Stimulated activated CD4-positive, alpha-beta T cell treated with anti-CD3 and anti-CD28 coated beads, Interleukin-12 subunit alpha, Interleukin-12 subunit beta, amount 100 ng/mL, for 4 hours (primary cell): ENCODE measurements at places on chromosomes 3 and 15.

GRCh38 chr3:5616873-5617272 lies 429.4 kb downstream of the EDEM1 start:
- no peak for DNase-seq

- DNase-seq: peak; percentile 7
Observed at GRCh38 chr3:151838574-151839312, 24.8 kb downstream of the AADAC start.

DNA sequence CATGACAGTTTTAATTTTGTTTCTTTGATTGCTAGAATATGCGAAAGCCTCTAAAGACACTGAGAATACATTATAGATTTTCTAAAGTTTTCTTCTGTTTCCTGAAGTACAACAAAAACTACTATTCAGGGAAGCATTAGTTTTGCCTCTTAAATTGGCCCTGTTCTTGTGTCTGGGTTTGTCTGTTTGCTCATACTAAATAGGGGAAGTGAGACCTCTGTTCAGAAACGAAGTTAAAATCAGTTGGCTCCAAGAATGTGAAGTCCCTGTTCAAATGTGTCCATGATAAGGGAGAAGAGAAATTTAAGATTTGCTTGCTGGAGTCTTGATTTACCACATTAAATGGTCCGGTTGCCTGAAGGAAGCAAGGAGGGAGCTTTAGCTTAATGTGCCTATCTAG lies 327.3 kb upstream of the GBE1 start:
- no peak for DNase-seq

DNA sequence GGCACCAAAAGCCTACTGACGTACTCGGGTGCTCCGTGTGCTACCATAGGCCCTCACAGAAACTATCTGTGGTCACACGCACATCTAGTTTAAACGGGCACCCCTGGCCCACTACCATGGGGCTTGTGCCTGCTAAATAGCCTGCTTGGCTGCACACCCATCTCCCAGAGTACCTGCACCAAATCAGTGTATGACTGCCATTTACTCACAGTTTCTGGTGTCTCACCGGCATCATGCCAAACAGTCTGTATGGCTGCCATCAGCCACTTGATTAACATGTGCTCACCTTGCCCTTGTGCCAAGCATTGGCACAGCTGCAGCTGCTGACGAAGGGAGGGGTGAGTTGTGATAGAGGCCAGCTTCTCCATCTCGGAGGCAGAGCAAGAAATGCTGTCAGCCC lies 232.7 kb downstream of the IGSF11 start:
- DNase-seq: no peak

- DNase-seq: no peak
Observed at GRCh38 chr15:95458721-95459120, 871.8 kb upstream of the NR2F2 start.

DNA sequence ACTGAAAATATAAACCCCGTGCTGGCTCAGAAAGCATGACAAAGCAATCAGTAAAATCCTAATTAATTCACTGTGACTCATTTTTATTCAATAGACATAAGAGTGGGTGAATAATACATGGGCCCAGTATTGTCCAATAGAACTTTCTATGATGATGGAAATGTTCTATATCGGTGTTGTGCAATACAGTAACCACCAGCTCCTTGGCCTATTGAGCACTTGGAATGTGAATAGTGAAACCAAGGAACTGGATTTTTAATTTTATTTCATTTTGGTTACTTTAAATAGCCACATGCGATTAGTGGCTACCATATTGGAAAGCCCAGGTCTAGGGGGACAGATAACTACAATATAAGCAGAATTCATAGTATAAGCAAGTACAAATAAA lies 69.8 kb upstream of the PPP2R3A start:
- DNase-seq: no peak

DNA sequence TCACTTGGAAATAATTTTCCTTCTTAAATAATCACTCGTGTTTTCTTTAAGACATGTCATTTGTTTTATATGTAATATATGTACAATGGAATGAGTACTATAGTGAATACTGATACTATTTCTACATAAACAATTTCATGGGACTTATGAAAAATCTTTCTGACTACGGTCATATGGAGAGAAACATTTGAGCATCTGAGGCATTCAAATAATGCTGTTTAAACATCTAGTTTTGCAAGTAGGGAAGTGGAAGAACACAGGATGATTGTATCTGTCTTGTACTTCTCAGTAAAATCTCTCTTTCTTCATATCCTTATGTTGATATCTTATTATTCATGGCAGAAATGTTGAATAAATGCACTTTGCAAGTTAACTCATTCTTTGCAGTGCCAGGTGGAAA lies 599.5 kb upstream of the KCNMB2 start:
- no peak for DNase-seq

DNA sequence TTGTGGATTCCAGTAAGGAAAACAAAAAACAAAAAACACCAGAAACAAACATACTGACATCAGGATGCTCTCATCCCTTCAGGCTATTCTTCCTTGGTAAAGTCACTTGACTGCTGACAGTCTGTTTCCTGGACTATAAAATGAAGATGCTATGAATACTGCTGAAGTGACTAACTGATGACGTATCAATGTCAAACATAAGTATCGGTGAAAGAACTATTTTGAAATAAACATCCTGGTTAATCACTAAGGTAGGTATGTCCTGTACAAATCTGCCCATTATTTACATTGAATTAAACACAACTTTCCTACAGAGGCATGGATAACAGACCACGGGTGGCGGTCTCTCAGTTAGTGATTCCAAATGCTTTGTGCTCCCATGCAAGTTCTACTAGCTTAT lies 45.9 kb downstream of the CHAC1 start:
- no peak for DNase-seq

- DNase-seq: no peak
Observed at GRCh38 chr3:150149651-150150051, 179.0 kb upstream of the PFN2 start.

GRCh38 chr3:76040946-76041345 lies 255.6 kb upstream of the ZNF717 start:
- no peak for DNase-seq

DNA sequence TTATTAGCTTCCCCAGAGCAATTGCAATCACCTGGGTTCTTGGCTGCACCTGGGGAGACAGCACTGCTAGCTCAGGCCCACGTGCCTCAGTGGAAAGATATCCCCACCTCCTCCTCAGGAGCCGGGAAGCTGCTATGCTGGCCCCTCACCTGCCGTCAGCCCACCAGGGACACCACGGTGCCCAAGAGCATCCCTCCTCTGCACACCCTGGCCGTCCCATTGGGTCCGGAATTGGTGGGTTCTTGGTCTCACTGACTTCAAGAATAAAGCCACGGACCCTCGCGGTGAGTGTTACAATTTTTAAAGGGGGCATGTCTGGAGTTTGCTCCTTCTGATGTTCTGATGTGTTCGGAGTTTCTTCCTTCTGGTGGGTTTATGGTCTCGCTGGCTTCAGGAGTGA lies 72.3 kb upstream of the MEF2A start:
- no peak for DNase-seq

- DNase-seq: no peak
Observed at GRCh38 chr3:24101676-24102168, 156.6 kb downstream of the NR1D2 start.

- no peak for DNase-seq
Observed at GRCh38 chr15:70488941-70489848, 274.2 kb downstream of the UACA start.

GRCh38 chr3:14283092-14283812 lies 104.6 kb downstream of the LSM3 start:
- no peak for DNase-seq

DNA sequence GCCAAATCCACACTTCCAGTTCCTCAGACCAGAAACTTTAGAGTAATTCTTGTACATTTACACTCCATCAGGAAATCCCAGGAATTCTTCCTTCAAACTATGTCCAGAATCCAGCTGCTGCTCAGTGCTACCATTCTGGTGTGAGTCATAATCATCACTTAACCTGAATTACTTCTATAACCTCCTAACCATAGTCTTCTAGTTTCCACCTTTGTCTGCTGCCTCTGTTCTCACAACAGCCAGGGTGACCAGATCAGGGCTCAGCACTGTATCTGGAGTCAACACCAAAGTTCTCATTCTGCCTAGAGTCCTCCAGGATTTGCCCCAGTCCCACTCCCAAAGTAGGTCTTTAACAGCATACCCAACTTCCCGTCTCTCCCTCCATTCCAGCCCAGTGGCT lies 3.4 kb downstream of the CLDND1 start:
- DNase-seq: no peak

- DNase-seq: no peak
Observed at GRCh38 chr3:15462451-15462850, 35.1 kb downstream of the EAF1 start.

DNA sequence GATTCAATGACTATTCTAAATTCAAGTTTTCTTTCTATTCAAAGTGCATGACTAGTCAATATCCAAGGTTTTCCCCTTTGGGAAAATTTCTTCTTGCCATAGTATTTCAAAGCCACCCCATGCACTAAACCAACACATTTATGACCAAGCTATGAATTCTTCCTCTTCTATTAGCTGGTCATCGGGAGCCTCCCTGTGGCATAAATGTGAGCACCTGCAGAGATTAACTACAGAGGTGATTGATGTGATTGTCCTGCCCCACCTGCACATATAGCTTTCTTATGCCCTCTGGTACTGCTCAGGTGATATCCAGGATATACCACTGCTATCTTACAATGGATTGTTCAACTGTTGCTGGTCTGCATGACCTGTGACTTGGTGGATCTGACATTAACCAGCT lies 694.9 kb downstream of the ZBBX start:
- no peak for DNase-seq

- DNase-seq: no peak
Observed at GRCh38 chr3:94716326-94717018, 653.6 kb downstream of the NSUN3 start.

GRCh38 chr15:50144341-50145120 lies 25.5 kb upstream of the ATP8B4 start:
- DNase-seq: no peak

DNA sequence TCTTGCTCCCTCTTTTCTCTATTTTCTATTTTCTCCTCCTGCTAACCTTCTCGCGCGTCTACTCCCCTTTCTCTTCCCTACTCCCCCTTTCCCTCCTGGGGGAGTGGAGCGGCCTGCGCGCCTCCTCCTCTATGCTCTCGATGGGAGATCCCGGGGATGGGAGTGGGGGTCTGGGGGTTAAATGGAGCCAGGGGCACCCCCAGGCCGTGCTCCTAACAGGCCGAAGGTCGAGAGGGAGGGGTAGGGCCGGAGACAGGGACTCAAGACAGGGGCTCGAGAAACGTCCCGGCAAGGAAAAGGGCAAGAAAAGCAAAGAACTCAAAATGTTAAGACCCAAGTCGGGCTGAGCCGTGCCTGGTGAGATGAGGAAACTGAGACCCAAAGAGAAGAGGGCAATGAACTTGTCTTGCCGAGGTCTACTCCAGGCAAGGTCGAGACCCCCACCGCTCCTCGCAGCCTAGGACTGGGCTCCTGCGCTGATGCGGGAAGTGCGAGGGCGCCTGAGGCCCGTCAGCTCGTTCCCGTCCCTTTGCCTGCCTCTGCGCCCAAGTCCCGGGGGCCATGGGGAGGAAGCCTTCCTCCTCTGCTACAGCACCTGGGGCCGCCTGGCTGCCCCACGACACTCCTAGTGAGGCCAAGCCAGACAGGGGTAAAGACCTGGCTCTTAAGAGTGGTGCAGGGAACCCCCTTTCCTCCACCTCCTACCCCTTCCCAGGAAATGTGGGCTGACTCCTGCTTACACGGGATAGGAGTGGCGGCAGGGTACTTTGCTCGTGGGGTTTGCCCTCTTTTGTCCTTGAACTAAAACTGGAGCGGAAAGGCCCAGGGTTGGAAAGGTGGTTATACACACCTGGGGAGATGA lies 770 bp upstream of the MEGF11 start:
- peak; percentile 3 for DNase-seq

- no peak for DNase-seq
Observed at GRCh38 chr3:185558395-185558794, 6.0 kb upstream of the LIPH start.

GRCh38 chr15:90435652-90436337 lies 47.8 kb downstream of the IQGAP1 start:
- DNase-seq: no peak

DNA sequence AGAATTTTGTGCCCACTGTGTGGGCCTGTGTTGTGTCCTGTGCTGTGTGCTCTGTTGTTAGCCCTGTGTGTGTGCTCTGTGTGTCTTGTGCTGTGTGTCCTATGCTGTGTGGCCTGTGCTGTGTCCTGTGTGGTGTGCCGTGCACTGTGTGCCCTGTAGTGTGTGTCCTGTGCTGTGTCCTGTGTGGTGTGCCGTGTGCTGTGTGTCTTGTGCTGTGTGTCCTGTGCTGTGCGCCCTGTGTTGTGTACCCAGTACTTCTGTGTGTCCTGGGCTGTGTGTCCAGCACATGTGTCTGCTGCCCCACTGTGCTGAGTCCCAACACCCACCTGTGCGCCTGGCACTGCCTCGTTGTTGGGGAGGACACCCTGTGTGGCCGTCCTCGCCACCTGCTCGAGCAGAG lies 53.2 kb upstream of the CHRNA7 start:
- DNase-seq: no peak

- no peak for DNase-seq
Observed at GRCh38 chr3:149575961-149576564, 81.8 kb downstream of the WWTR1 start.

DNA sequence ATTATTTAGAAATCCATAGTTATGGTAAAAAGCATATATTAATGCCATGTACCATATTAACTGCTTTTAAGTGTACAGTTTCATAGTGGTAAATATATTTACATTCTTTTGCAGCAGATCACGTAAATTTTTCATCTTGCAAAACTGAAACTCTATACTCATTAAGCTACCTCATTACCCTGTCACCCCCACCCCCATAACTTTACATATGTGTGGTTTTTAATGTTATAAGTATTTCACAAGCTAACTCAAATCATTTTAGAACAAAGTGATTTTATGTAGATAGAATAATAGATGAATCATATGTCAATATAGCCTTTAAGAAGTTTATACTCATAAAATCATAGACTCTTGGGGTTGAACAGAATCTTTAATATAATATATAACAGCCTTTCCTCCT lies 7.1 kb upstream of the TP63 start:
- no peak for DNase-seq

DNA sequence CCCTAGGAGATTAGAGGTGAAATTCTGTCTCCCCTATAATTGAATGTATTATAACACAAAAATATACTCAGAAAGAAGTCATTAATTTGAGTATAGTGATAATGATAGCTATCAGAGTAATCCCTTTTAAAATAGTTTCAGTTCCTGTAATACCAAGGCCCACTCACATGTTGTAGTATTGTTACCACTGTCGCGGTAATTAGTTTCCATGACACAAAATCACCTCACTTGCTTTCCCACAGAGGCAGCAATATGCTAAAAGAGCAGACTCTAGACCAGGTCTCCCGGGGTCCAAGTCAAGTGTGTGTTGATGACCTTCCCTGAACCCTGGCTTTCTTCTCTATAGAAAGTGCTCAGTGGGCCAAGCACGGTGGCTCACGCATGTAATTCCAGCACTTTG lies 39.5 kb upstream of the NSMCE3 start:
- no peak for DNase-seq

DNA sequence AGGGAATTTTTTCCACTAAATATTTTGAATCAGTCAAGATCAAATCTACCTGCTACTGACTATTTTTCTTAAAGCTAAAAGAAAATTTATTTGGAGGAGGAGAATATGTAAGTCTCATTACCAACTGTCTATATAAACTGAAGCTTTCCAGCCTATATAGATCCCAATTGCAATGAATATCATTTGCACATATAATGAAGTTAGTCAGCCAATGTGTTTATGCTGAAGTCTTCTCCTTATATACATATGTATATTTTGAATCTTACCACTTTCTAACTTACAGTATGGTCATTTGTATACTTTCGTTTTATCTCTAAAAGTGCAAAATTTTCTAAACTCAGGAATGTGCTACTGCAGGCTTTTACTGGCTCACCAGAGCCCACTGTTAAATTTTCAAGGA lies 136.5 kb downstream of the SYNPR start:
- DNase-seq: no peak
